Left lobe of liver (tissue), 2 donors: ENCODE measurements at places on chromosomes 11 and 22.

DNA sequence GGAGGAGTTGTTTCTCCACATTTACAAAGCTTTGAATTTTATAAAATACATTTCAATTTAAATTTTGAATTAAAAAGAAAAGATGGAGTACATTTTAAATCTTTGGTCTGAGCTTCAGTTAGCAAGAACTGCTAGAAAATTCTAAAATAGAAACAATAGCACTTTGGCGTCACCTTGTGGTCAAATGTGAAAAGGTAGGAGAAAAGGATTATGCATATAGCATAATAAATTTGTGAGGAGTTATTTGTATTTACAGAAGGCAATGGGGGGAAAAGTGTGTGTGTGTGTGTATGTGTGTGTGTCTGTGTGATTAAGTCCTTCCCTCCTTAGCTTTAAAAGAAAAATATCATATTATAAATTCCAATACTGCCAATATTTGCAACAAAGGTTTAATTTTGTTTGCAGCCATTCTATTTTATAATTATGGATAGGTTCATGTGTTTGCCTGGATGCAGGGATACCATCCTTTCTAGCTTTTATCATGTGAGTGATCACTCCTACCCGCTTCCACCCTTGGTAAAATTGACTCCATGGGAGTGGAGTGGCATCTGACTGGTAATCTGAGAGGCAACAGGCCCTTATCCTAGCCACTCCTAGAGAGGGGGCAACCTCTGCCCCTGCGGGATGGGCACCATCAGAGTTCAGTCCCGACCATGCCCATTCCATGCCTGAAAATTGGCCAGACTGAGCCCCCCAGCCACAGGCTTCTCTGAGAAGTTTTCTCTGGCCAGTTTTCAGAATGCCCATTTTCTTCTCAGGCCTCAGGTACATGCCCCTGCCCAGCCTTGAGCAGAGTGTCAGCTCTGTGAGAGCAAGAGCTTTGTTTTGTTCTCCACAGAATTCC lies 13.6 kb upstream of the LGR4 start:
- DNase-seq = no peak

DNA sequence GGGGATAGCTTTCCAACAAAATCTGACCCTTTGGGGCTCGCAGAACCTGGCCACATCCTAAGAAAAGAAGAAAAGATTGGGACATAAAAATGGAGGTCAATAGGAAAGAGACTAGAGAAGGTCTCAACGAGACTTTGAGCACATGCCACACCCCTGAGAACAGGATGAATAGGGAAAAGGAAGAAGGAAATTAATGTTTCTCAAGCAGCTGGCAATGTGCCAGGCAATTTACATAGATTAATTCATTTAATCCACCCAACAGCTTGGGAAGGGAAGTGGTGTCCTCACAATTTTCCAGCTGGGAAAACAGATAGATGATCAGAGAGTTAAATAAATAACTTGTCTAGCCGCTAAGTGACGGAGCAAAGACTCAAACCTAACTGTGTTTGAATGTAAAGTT lies 50.7 kb downstream of the PAMR1 start:
- DNase-seq = no peak

GRCh38 chr11:11038352-11038751 lies 180.5 kb upstream of the ZBED5 start:
- no peak for DNase-seq

DNA sequence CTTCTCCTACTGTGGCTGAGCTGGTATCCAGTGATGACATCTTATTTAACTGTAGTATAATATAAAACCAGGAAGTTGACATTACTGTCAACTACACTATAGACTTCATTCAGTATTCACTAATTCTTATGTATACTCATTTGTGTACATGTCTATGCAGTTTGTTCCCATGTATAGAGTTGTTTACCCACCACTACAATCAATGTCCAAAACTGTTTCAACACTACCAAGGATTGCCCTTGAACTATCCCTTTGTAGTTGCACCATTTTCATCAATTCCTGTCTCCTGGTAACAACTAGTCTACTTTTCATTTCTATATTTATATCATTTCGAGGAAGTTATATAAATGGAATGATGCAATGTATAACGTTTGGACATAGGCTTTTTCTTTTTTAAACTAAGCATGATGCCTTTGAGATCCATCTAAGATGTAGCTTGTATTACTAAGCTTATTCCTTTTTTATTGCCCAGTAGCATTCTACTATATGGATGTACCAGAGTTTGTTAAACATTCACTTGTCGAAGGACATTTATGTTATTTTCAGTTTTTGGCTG lies 39.2 kb downstream of the TMEM135 start:
- no peak for DNase-seq

DNA sequence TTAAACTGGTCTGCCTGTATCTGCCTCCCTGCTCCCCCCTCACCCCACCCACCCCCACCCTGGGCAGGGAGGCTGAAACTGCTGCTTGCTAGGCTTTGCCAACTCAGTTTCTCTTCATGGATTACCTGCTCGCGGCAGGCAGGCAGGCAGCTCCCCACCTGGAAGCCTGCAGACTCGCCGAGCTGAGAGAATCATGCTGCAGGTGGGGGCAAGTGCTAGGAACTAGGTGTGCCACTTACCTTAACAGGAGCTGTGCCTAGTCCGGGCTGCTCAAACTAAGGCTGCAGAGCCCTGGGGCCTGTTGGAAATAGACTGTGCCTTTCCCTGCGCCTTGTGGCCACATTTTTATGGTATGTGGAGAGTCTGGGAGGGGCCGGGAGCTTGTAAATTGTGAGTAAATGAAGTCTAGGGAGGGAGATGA lies 30.3 kb downstream of the MARK2 start:
- DNase-seq = no peak

- DNase-seq = no peak
These were observed 105.0 kb downstream of the FAT3 start for GRCh38 chr11:92329646-92330045.

DNA sequence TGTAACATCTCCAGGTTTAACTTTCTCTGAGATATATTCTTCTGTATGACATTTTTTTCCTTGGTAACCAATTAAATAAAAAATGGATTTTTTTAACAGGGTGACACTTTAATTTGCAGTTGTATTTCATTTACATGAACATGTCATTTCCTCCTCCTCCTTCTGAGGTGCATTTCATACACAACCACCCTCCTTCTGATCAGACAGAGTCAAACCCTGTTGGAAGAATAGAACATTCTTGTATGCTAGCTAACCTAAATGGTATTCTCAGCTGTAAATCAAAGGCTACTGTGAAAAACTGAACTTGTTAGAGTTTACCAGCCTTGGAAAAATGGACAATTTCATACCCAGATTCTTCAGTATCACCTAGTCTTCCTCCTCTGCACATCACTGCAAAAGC lies 52.7 kb upstream of the CHRM4 start:
- DNase-seq = no peak

DNA sequence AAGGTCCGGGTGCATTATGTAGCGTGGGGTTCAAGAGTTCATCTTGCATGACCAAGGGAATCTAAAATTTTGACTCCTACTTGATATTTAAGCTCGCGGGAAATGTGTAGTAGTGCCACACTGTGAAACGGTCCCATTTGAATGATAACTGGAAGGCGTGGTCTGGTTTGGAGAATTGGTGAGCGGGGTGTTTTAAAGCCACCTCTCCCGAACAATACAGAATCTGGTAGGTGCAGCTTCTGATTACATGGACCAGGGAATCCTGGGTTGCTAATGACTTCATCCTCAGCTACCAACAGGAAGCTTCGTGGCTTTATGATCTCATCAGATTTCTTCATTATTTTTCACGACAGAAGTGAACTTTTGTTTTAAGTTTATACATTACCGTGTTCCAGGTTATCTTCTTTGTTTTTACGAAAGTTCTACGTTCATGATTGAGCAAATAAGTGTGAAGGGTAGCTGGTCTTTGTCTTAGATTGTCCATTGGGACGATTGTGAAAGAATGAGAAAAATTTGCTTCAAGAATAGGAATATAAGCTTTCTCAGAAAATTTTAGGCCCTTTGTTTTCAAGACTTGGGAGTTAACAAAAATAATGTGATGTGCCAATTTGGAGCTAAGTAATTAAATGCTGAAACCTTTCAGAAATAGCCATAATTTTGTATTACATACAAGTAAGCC lies 1.7 kb downstream of the QSER1 start:
- DNase-seq = no peak

DNA sequence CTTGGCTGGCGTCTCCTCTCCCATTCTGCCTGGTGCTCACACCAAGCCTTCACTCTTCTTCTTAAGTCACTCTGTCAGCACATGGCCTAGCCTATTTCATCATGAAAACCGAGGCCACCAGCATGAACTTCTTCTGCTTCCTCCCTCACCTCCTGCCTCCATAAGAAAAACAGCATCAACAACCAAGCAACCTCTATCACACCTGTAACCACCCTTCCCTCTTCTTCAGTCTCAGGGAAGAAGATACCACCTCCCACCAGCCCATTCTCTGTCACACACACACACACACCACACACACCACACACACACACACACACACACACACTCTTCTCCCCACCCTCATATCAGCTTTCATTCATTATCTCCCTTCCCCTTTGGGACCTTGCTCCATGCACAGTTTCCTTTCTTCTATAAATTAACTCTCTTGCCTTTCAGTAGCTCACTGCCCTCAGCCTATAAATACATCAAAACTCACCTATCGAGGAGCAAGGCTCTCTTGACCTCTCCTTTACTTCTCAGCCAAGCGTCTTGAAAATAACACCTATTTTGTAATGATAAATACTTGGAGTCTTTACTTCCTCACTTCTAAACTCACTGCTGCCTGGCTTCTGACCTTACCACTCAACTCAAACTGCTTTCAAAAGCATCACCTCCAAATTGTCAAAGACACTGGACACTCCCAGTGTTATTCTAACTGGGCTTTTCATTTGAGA lies 36.6 kb downstream of the SC5D start:
- DNase-seq = no peak

- DNase-seq = no peak
These were observed 20.2 kb downstream of the MS4A6E start for GRCh38 chr11:60347084-60347797.
